ENCODE measurements at places on chromosomes 5 and 9.
A peak's percentile ranks its signal among the peaks of the same experiment; 100 is the strongest.

GRCh38 chr9:10614196-10614800 lies 1.5 kb upstream of the PTPRD start:
- DNase-seq, result no peak

GRCh38 chr5:5014586-5015235 lies 125.4 kb upstream of the ADAMTS16 start:
- DNase-seq, result no peak

- DNase-seq, result no peak
Measured at GRCh38 chr5:54514291-54514690, 3.3 kb upstream of the SNX18 start.

DNA sequence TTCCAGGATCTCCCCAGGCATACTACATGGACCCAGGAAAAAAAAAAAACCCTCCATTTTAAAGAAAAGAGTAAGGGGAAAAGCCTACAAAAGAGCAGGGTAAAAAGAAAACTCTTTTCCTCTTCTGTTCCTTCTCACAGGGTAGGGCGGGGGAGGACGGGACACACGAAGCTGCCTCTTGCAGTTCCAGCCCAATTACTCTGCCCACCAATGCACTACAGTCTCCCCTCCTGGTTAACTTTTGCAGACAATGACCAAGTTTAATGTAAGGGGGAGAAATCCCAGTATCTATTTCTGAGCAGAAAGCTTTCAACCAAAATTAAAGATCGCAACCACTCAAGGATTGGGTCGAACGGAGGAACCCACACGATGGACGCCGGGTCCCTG lies 1.3 kb downstream of the BRD3 start:
- no peak for DNase-seq

- DNase-seq, result peak; percentile 54
Measured at GRCh38 chr9:95507464-95508241, 9.1 kb downstream of the PTCH1 start.

GRCh38 chr9:114738581-114739316 lies 56.8 kb upstream of the TEX48 start:
- peak; percentile 84 for DNase-seq

GRCh38 chr5:126334760-126335159 lies 88.4 kb upstream of the GRAMD2B start:
- DNase-seq, result no peak

DNA sequence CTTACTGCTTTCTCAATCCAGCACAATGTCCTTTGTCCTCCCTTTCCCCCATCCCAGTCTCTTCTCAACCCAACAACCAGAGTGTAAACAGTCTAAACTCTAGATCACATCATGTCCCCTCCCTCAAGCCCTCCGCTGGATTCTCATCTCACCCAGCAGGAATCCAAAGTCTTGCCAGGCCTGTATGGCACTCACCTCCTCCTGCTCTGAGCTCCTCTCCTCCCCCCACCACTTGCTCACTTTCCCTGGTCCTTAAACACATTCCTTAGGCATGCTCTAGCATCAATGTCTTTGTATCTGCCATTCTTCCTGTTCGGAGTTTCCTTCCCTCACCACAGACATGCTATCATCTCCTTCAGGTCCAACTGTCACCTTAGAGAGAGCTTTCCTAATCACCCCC lies 78.8 kb downstream of the NIPSNAP3B start:
- DNase-seq, result no peak

DNA sequence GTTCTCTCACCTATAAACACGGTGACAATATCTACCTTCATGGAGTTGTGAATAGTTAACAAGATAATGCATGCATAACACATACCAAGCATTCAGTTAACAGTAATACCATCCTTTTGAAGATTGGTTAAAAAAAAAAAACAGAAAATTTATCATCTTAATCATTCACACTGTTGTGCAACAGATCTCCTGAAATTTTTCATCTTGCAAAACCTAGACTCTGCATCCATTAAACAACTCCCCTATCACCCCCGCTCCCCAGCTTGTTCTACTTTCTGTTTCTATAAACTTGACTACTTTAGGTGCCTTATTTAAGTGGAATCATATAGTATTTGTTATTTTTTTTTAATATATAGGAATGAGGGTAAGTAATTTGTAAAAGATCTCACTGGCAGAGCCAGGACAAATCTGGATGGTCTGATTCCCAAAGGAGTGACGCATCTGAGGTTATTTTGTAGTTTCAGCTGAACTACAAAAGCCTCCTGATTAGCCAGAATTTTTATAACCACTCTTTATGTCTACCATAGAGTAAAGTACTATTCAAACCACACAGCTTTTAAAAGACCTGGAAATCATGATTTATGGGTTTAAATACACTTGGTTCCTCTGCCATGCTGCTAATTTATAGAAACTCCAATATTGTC lies 93.0 kb downstream of the FANCC start:
- DNase-seq, result no peak

- DNase-seq, result no peak
Measured at GRCh38 chr9:33687779-33688178, 107.6 kb upstream of the PRSS3 start.

DNA sequence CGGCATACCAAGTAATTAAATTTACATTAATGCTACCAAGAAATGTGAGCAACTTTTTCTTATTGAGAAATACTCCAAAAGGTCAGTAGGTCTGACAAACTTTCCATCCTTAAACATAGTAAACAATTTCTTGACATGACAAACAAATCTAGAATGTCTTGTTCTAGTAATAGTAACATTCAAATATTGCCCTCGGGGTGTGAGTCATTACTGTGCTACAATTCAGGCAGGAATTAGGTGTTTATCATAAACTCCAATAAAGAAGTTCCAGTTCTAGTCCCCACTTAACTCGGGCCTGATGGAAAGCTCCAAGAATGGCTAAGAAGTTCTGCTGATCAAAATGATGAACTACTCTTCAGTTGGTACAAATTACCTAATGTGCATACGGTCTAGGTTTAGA lies 235.6 kb upstream of the TUSC1 start:
- DNase-seq, result no peak

DNA sequence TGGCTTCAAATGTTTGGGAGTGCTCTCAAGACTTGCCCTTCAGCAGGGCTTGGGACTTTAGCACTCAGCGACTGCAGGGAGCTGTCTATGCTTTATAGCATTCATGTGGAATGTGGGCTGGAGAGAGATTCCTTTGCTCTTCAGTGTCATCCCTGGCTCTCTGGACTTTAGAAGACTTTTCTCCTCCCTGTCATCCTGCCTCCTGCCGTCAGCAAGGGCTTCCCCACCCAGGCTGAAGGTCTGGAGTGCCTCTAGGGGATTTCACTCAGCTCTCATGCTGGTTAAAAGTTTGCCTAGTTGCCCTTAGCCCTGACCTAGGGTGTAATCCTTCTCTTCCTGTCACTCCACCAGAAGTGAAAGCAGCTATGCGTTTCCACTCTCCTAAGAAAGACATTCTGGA lies 210.9 kb downstream of the FRMD3 start:
- DNase-seq, result no peak

DNA sequence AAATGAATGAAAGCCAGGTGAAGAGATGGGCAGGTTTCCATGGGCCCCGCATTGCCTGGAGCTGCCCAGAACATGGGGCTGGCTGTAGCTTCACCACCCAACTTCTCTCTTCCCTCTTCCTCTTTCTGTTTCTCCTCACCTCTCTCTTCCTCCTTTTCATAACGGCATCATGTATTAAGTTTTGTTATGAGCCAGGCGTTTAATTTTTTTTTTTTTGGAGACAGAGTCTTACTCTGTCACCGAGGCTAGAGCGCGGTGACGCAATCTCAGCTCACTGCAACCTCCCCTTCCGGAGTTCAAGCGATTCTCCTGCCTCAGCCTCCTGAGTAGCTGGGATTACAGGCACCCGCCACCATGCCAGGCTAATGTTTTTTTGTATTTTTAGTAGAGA lies 13.0 kb upstream of the SPINK4 start:
- DNase-seq, result no peak

DNA sequence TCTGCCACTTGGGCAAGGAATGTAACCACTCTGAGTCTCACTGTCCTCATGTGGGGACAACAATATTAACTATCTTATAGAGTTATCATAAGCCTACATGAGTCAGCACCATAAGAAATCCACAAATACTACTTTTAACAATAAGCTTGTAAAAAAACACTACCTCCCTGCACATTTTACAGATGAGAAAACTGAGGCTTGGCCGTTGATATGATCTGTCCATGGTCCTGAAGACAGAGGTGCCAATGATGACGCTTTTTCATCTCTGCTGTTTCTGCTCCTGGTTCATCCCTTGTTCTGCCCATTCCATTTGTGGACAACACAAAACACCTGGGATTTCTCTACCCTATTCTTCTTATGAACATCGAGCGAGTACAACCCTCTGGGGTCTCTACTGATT lies 23.4 kb upstream of the STRBP start:
- DNase-seq, result no peak

GRCh38 chr9:911005-911404 lies 65.5 kb upstream of the DMRT3 start:
- no peak for DNase-seq

DNA sequence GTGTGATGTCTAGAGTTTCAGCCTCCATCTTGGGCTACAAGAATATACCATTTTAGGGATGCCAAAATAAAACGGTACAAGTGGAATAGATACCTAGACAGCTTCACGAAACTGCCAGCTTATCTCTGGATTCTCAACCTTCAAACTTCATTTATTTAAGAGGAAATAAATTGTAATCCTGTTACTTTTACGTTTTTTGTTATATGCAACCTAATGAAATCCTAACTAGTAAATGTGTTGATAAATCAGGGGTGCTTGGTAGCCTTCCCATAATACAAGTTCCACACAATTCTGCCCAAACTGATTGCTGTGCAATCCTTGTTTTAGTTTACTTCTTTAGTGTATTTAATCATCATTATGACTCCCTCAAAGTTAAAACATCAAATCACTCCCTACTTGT lies 75.5 kb downstream of the SSBP2 start:
- no peak for DNase-seq

GRCh38 chr5:72101828-72102227 lies 5.4 kb upstream of the MAP1B start:
- DNase-seq, result no peak

GRCh38 chr5:124997186-124997893 lies 250.9 kb upstream of the ZNF608 start:
- DNase-seq, result no peak

DNA sequence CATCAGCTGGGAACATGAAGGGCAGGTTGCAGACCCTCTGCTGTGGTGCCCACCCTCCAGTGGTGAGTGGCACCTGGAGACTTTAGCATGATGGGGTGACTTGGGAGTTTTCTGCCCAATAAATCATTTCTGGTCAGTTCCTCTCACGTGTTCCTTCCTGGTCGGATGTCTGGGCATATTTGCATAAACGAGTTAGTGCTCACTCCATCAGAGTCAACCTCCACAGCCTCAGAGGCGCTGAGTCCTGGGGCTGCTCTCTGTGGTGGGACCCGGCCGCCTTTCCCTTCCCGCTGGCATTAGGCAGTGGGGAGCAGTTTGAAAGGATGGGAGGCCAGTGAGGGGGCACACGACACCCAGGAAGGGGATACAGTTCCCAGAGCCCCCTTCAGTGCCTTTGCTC lies 114.0 kb upstream of the FCN2 start:
- DNase-seq, result no peak

GRCh38 chr9:72540348-72540873 lies 19.0 kb downstream of the TMC1 start:
- no peak for DNase-seq

- no peak for DNase-seq
Measured at GRCh38 chr5:160233215-160233614, 3.9 kb downstream of the FABP6 start.

DNA sequence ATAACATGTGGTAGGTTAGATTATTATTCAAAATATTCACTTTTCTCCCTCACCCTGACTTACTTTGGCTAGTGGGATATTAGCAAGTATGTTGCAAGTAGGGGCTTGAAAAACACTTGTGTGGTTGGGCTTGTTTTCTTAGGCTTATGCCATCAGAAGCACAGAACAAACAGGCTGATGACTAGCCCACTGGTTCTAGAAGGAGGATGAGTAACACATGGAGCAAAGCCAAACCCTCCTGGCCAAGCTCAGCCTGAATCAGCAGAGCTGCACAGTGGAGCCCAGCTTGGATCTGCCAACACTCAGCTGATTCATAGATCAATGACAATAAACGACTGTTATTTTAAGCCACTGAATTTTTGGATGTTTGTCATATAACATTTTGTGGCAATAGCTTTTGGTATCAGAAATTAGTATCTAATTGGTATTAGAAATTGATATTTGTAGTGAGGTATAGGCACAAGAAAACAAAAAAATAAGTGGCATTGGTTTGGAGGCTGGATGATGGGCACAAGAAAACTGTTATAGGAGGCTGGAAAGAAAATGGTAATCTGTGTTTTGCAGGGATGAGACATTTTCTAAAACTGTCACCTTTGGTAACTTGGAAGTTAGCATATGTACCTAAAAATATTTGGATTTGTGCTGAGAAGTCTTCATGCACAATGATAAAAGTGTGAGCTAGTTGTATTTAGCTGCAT lies 46.1 kb upstream of the ZBED3 start:
- no peak for DNase-seq

- DNase-seq, result no peak
Measured at GRCh38 chr5:171428809-171429542, 9.5 kb downstream of the FGF18 start.

Measured in CD4-positive, alpha-beta T cell treated with Interleukin-10 for 1 hour (primary cell).